Heart right ventricle (tissue), 16 donors: ENCODE measurements at places on chromosomes 16 and 17. TPM values are rescaled to one million over a fixed set of nuclear protein-coding genes. Genes with fewer than 3 reads are reported as not detected.

DNA sequence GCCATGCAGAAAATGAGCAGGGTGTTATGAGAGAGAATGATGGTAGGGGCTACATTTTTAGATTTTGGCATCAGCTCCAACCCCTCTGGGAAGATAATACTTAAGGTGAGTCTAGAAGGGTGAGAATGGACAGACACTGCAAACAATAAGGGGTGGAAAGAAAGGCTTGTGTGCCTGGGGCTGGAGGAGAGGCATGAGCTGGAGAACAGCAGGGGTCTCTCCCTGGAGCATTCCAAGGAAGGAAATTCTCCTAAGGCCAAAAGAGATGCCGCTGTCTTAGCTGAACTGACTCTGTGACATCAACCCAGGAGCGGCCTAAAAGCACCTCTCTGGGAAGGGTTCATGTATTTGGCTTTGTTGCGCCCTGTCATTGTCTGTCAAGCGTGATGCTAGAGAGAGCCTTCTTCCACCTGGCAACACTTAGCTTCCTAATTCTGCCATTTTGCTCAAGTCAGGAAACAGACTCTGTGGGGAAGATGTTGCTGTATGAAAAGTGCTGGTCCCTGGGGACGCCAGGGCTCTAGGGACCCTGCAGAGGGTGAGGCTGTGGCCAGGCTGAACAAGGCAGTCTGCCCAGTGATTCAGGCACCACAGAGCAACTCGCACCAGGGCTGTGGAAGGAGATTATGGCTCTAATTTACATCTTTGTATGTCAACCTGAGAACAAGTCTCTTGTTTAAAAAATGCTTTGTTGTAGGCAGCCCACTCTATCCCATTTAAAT lies 225.7 kb downstream of the CBLN1 start:
- H3K27ac ChIP-seq, result no peak overlapping the region
- no peaks in the 10 kb centered on the region for H3K36me3 ChIP-seq
- no peaks in the 10 kb centered on the region for H3K4me1 ChIP-seq
- no peak overlapping the region for H3K4me3 ChIP-seq

- no peak overlapping the region for H3K27ac ChIP-seq
- H3K36me3 ChIP-seq, result peaks cover 33% of the 10 kb centered on the region
- no peak for DNase-seq
- no peaks in the 10 kb centered on the region for H3K4me1 ChIP-seq
- no peak overlapping the region for H3K4me3 ChIP-seq
- H3K27me3 ChIP-seq, result no peaks in the 10 kb centered on the region
Observed at GRCh38 chr16:84132527-84133285, 12.3 kb downstream of the HSDL1 start.

- H3K27me3 ChIP-seq, result no peaks in the 10 kb centered on the region
- no peak overlapping the region for H3K4me3 ChIP-seq
- no peaks in the 10 kb centered on the region for H3K36me3 ChIP-seq
- DNase-seq, result peak; percentile 75
- peak overlapping the region; percentile 88 for H3K27ac ChIP-seq
- peaks cover 32% of the 10 kb centered on the region for H3K4me1 ChIP-seq
Observed at GRCh38 chr17:77601054-77601979, 357.2 kb upstream of the TNRC6C start.

GRCh38 chr17:1343554-1343953 lies 56.5 kb downstream of the YWHAE start:
- H3K36me3 ChIP-seq, result peaks cover 21% of the 10 kb centered on the region
- H3K4me1 ChIP-seq, result peaks cover 28% of the 10 kb centered on the region
- DNase-seq, result no peak
- H3K27me3 ChIP-seq, result no peaks in the 10 kb centered on the region

The ACE gene
- total RNA-seq, result 11.1 TPM

DNA sequence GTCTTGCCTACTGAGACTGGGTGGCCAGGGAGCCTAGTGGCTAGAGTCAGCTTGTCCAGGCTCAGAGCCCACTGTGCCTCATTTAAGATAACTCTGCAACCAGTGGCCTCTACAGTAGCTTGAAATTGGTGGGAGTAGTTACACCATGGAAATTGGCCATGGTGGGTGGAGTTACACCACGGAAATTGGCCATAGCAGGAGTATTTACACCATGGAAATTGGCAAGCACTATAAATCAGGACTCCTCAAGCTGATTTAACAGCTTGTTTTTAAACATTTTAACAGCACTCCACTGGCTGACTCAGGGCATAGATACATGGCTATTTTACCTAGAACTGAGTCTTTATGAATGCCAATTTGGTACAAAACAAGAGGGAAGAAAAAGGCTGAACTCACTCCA lies 27.7 kb upstream of the AKTIP start:
- no peaks in the 10 kb centered on the region for H3K27me3 ChIP-seq

The WFDC1 gene
- total RNA-seq, result 1.0 TPM

The CMC2 gene
- total RNA-seq, result 118 TPM

DNA sequence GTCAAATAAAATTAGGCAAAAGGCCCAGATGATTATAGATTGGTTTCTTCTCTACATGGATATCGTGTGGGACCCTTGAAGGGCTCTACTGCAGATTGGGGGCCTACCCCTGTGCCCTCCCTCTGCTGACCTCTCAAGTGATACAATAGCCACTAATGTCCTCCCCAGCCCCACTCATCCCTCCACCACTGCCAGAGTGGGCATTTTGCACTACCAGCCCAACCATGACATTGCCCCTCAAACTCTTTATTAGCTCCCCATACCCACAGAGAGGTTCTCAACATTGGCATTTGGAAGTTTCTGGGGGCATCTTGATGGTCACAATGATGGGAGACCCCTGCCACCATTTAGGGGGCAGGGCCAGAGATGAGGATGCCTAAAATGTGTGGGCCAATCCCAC lies 41.8 kb downstream of the CCDC182 start:
- H3K4me1 ChIP-seq, result no peaks in the 10 kb centered on the region
- no peak overlapping the region for H3K27ac ChIP-seq
- no peak overlapping the region for H3K4me3 ChIP-seq

- DNase-seq, result no peak
- no peak overlapping the region for H3K4me3 ChIP-seq
- H3K27ac ChIP-seq, result no peak overlapping the region
- H3K27me3 ChIP-seq, result no peaks in the 10 kb centered on the region
Observed at GRCh38 chr16:2388875-2389433, 40.3 kb upstream of the CCNF start.

DNA sequence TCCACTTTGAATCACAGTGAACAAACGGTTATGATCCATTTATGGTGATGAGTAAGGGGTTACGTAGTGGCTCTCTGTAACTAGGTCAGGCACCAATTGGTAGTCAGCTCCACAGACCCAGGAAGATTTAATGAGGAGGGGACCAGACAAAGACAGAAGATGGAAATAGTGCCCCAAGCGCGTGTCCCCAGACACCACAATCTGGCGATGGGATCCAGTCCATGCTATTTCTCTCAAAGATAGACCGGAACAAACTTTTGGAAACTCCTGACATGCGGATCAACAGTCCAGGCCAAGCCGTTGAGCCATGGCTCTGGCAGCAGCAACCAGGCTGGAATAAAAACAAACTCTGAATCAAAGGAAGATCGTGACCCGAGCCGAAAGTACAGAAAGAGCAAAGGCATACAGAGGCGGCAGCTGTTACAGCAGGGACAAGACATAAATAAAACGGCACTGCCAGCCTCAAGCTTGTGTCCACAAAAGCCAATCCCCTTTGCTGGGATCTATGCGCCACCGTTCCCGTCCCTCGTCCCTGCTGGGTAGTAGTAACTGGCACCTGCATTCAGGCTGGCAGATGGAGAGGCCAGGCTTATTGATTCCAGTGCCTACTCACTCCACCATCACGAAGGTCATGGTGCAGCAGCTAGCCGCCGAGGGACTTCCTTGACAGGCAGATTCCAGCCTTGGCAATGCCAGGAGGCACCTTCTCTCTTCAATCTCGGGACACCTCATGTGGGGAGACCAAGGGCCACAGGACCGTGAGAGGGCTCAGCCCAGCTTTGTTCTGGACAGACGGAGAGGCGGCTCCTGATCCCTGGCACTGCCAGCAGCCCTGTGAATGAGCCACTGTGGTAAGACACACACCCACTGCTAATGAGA lies 50.2 kb downstream of the CDH11 start:
- peak overlapping the region; percentile 40 for H3K4me3 ChIP-seq
- peak overlapping the region; percentile 41 for H3K27ac ChIP-seq
- H3K4me1 ChIP-seq, result peaks cover 36% of the 10 kb centered on the region
